Stimulated activated CD8-positive, alpha-beta memory T cell treated with anti-CD3 and anti-CD28 coated beads, Interleukin-4, amount 100 ng/mL, for 4 hours (primary cell): ENCODE measurements at places on chromosomes 7 and 10.

DNA sequence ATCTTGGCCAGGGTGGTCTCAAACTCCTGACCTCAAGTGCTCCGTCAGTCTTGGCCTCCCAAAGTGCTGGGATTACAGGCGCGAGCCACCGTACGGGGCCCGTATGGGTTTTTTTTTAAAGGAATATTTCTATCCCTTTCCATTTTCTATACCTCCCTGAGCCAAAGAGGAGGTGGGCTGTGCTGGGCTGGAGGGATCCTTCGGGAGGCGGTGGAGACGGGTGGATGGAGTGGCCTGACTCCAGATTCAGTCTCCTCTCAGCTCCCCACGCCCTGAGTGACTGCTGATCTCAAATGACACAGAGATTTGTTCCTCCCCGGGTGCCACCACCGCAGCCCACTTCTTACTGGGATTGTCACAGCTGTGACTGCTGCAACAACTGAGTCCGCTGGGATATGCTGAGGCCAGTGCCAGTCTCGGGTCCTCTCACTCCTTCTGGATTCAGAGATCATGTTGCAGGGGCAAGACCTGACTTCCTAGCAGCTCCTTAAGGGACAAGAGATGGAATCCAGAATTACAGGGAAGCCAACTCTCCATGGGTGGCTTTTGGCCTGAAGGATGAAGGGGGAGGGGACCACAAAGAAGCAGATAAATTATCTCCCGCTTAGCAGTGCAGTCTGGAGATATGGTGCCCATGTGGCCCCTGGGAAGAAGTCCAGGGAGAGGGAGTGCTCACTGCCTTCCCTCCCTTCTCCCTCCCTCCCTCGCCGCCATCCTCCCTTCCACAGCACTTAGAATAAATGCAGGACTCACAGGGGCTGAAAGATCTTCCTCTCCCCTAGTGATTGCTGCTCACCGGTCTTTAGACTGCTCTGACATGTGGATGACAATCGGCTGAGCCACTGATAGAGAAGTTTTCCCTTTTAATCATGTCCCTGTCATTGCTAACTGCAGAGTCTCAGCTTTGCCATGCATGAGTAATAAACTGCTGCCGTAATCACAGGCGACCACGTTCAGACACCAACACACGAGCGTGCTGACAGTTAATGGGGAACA, 14.3 kb downstream of the GALNT17 start:
- no peak for DNase-seq

- no peak for DNase-seq
These were observed 266.6 kb downstream of the POLR1F start for GRCh38 chr7:19442016-19442785.

GRCh38 chr10:28497313-28498126, 35.4 kb upstream of the WAC start:
- DNase-seq, result no peak

DNA sequence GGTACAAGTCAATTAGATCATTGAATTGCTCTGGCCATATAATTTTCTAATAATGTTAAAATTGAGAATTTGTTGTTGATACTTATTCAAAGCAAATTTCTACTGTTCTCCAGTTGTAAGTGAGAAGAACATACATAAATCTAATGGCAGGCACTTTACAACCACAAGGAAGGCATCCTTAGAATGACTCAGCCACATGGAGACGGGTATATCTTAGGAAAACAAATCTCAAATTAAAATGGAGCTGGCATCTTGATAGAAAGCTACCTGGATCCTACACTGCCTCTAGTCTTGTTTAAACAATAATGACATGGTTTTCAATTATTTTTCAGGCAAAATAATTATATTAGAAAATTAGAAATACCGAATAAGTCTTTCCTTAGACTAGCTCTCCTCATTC, 1183.7 kb upstream of the SORCS1 start:
- DNase-seq, result no peak

DNA sequence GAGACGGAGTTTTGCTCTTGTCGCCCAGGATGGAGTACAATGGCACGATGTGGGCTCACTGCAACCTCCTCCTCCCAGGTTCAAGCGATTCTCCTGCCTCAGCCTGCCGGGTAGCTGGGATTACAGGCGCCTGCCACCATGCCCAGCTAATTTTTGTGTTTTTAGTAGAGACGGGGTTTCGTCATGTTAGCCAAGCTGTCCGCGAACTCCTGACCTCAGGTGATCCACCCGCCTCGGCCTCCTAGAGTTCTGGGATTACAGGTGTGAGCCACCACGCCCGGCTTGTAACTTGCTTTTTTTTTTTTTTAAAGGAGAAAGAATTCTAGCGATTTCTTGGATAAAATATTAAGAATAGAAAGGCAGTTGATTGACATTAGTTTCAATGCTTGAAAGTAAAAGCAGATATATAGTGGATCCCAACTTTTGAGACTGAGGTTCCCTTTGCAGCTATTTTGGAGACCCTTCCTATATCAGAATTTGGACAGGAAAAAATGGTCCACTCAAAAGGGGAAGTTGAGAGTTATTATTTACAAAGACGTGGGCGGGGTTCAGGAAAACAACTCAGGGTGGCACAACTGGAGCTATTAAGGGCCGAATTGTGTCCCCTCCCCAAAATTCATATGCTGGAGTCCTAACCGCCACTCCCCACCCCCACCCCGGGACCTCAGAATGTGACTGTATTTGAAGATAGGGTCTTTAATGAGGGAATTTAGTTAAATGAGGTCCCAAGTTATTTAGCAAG, 1.3 kb upstream of the ERCC6 start:
- DNase-seq, result no peak

GRCh38 chr7:129906700-129907099, 46.1 kb downstream of the UBE2H start:
- no peak for DNase-seq

DNA sequence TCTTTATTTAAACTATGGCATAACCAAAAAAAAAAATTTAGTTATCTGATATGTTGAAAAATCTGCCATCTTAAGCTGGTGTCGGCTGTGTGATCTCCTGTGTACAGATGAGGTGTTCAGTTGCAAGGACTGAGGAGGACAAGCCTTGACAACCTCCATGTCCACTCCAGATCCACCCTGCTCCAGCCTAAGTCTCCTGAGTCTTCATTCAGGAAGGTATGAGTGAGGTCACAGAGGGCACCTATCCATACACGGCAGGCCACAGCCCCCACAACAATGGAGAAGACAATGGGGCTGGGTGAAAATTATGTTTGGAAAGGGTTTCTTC, 16.1 kb downstream of the TARP start:
- DNase-seq, result no peak

DNA sequence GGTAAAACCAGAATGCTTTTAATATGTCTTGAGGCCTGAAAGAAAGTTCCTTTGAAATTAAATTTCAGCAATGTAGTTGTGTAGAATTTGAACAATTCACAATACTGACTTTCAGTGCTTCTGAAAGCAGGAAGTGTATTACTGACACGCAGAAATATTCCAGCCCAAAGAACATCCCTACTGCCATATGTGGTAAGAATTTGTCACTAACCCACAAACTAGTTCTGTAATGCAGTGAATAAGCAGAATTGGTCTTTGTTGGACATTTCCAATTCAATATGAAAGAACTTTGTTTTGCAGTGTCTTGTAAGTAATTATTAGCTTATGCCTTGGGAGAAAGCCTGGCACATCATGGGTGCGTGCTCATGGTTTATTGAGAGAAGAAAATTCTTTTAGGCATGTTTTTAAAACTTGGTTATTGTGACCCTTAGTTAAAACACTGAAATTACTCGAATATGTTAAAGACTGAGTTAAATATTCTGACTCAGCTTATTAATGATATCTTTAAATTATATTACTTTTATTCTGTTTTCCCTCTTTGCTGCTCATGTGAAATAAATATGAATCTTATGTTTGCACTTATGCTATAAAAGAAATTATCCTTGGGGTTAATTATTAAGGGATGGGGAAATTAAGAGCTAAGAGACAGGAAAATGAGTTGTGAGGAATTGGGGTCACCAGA, 33.4 kb downstream of the PTPN12 start:
- no peak for DNase-seq

- no peak for DNase-seq
These were observed 435.8 kb downstream of the MDFIC start for GRCh38 chr7:115357703-115357999.

GRCh38 chr10:124697837-124698544, 46.2 kb downstream of the FAM53B start:
- no peak for DNase-seq

DNA sequence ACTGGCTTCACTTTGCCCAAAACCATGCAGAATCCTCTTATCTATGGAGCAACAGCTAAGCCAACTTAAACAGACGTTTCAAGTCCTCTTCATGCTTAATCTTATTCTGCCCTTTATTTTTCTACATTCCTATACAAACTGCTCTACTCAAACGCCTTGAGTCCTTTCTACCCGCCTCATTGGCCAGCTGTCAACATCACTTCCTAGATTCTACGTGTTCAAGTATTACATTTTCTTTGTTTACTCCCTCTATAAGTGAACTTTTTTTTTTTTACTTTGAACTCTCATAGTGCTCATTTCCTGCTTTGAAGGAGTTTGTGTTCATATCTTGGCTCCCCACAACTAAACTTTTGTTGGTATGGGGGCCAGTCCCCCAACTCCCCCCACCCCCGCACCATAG, 28.9 kb upstream of the SLC26A5 start:
- DNase-seq, result no peak

DNA sequence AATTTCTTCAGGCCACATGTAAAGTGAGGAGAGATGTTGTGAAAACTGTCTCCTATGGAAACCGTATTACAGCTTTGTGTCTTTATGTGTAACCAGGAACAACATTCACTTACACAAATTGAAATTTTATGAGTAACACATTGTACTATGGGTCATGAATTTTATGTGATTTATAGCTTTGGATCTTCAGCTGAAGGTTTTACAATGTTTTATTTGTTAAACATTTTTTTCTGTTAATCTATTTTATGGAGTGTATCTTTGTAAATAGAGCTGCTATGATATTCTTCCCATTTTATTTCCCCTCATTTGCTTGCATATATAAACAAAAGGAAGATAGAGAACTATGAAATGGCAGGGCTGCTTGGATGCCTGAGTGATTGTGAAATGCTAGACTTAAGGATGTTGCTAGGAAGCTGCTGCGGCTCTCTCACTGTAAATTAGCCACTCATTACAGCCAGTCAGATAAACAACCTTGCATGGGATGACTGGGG, 104.5 kb upstream of the PCLO start:
- DNase-seq, result no peak

DNA sequence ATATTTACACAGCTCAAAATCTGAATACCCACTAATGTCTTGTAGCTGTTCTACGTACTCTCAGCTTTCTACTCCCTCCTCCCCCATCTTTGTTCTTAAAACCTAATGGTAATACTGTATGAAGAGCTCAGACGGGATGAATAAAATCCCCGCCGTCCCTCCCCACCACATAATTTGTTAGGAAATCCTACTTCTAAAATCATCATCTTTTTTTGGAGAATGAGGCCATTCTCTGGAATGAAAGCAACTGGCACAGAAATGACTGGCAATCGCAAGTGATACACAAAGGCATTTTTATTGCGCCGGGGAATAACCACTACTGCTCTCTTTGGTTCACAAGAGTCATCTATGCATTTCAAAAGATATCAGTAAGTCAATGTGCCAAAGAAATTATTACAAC, 27.3 kb downstream of the SLC35B4 start:
- no peak for DNase-seq

GRCh38 chr10:88071879-88072278, 208.5 kb downstream of the PTEN start:
- DNase-seq, result no peak

- DNase-seq, result no peak
These were observed 11.3 kb downstream of the GDF2 start for GRCh38 chr10:47333532-47333931.

GRCh38 chr7:14446829-14447228, 455.7 kb downstream of the DGKB start:
- no peak for DNase-seq

DNA sequence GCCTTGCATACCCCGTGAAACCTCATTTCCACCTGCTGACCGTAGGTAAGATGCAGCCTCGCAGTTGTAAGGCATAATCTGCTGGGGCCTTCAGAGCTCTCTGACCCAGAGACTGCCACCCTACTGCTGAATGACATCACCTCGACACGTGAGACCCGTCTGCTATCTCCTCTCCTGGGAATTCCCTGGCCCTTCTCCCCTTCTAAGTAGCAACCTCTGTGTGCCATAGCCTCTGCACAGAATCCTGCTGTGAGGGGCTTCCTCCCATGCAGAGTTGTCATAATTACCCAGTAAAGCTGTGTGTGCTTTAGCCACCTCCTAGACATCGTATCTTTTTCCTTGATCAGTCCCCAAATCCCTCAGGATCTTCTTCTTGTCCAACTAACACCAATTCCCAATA, 106.7 kb downstream of the CACNB2 start:
- no peak for DNase-seq

DNA sequence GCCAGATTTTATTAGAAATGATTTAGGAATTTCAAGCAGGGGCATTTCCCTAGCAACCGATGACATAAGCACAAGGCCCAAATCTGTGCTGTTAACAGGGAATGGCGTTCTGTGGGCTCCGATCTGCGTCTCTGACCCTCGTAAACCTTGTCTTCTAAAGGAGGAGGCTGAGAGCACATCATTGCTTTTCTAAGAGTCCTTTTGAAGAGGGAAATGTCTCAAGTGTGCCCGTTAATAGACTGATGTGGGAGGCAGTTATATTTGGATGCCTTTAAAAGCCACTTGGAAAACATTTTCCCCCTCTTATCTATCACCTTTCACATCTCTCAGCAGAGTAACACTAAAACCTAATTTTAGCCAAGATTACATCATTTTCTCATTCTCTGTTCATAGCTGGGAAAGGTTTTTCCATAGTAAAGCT, 424.1 kb upstream of the GALNT17 start:
- DNase-seq, result no peak

DNA sequence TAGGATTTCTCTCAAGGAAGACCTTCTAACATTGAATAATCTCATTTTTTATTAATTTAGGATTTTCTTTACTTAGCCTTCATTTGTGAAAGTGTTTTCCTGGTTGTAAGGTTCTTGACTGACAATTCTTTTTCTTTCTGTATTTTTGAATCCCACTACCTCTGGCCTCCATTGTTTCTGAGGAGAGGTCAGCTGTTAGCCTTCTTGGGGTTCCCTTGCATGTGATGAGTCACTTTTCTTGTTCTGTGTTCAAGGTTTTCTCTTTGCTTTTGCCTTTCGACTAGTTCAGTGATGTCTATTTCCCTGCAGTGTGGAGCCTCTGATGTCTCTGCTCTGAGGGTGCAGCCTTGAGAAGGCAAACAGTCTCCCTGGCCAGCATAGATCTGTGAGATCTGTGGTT, 304.1 kb upstream of the ZNF32 start:
- DNase-seq, result no peak

DNA sequence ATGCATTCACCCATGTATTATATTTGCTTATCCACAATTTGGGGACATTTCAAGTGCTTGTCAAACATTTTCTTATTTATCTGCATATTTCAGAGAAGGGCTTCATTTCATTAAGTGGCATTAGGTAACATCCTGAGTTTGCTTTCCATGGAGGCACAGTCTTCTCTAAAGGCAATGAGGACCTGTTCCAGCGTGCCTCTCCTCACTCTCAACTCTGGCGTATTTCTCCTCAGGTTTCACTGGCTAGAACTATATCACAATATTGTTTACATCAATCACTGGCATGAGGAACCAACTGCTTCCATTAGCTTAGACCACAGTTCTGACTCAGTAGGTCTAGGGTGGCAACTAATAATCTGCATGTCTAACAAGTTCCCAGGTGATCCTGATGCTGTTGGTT, 177.2 kb downstream of the TAX1BP1 start:
- DNase-seq, result no peak

GRCh38 chr7:42552227-42552626, 315.2 kb upstream of the GLI3 start:
- no peak for DNase-seq

GRCh38 chr7:140475747-140476333, 3.5 kb downstream of the MKRN1 start:
- no peak for DNase-seq
